ENCODE measurements at places on chromosomes 3 and 15. TPM values are rescaled to one million over a fixed set of nuclear protein-coding genes. Genes with fewer than 3 reads are reported as not detected.

- no peak for DNase-seq
Observed at GRCh38 chr3:121793078-121793477, 41.8 kb downstream of the IQCB1 start.

USP19 gene
- 88.6 TPM for total RNA-seq

DNA sequence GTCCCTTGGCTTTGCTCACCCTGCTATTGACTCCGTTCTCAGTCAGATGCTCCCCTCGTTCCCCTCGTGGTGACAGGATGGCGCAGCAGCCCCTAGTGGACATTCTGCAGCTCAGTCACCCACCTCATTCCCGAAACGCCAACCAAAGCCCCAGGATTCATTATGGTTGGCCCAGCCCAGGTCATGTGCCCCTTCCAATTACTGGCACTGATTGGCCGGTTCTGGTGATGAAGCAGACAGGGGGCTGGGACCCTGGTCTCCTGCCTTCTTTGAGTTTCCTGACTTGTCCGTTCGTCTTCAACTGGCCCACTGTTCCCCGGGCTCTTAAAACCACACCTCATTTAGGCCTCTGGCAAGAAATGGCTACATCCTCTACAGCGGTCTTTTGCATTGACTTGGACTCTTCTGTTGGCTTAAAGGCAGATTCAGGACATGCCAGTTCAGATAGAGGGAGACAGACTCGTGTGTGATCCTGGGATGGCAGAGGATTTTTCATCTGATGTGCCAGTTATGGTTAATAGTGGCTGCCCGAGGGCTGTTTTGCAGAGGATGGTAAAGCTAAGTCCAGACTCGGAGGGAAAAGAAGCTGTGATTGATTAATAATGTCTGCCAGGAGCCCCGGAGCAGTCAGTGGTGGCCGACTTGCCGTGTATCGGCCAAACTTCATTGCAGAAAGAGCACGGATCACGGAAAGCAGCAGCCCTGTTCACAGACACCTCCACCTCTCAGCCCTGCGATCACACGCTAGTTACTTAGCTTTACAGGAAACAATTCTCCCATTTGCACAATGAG lies 37.8 kb downstream of the LSM3 start:
- peak; percentile 58 for DNase-seq

CACNA2D3 gene
- not detected for total RNA-seq

GASK1A gene
- not detected for total RNA-seq

GRCh38 chr3:42101048-42101447 lies 9.9 kb downstream of the TRAK1 start:
- DNase-seq: no peak

PRR20G gene
- total RNA-seq: not detected

DPPA2 gene
- not detected for total RNA-seq

KBTBD8 gene
- 12.1 TPM for total RNA-seq

GOLGA6A gene
- total RNA-seq: not detected

GRCh38 chr15:23497710-23498111 lies 50.7 kb upstream of the GOLGA6L2 start:
- no peak for DNase-seq

DNA sequence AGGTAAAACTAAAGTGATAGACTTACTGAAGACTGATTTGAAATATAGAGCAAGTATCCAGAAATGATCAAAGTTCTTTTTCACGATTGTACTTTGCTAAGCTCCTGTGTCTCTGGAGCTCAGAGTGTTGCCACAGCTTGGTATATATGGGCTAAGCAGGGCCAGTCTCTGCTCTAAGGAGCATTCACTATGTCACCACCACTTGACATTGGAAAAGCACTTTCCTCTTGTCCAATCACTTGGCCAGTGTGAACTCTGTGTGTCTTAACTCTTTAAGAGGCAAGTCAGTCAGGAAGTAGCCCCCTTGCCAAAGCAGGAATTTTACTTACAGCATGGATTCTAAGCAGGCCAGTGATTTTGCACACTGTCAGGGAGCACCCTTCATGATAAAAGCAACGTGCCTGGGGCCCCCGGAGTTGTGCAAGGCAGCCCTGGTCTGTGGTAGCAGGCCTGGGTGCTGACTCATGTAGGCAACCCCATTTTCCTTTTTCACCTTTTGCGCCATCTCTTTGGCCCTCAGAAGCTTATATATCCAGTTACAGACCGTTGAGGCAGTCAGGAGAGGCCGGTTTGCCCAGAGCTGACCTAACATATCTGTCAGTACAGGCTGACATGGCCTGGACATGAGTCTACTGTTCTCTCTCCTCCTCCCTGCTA lies 73.0 kb downstream of the HCN4 start:
- DNase-seq: no peak

DNA sequence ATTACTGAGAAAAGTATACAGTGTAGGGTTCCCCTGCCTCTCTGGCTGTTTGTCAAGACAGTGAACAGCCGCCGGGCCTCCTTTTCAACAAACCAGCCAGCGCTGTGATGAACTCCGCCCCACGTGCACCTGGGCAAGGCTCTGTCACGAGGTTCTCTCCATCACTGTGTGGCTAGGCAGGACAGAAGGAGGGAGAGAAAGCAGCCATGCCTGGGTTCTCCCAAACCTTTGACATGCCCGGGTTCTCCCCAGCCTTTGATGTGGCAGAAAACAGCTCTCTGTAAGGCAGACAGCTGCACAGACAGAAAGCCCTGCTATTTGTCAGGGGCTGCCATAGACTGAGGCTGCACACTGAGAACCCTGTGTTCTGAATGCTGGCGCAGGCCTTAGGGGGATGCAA lies 101.4 kb upstream of the TRPM1 start:
- DNase-seq: no peak

IL17RB gene
- not detected for total RNA-seq

ACKR4 gene
- 0.17 TPM for total RNA-seq

GXYLT2 gene
- total RNA-seq: not detected

DNA sequence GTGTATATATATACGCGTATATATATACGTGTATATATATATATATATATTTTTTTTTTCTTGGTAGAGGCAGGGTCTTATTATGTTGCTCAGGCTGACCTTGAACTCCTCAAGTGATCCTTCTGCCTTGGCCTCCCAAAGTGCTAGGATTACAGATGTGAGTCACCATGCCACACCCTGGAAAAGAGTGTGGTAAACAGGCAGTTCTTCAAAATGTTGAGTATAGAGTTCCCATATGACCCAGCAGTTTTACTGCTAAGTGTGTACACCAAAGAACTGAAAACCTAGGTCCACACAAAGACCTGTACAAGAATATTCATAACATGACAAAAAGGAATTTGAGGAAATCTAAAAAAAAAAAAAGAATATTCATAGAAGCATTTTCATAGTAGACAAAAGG lies 71.8 kb upstream of the GCNT3 start:
- no peak for DNase-seq

C2CD4A gene
- 0.08 TPM for total RNA-seq

NEK10 gene
- total RNA-seq: 0.22 TPM

ECE2 gene
- not detected for total RNA-seq

DNA sequence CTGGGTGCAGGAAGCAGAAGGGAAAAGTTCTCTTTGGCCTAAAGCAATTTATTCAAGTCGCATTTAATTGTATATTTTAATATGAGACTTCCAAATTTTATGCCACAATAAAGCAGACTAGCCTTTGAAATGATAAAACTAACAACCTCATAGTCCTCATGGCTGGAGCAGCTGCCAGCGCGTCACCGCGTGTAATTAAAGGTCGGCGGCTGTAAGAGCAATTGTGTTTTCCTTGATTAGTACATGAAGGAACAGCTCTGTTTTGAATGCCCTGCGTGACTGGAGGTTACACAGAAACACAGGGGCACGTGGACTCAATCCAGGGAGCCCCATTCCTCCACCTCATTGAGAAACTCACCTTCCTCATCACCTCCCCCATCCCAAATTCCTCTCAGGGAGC lies 10.1 kb upstream of the LRRC15 start:
- no peak for DNase-seq

DNA sequence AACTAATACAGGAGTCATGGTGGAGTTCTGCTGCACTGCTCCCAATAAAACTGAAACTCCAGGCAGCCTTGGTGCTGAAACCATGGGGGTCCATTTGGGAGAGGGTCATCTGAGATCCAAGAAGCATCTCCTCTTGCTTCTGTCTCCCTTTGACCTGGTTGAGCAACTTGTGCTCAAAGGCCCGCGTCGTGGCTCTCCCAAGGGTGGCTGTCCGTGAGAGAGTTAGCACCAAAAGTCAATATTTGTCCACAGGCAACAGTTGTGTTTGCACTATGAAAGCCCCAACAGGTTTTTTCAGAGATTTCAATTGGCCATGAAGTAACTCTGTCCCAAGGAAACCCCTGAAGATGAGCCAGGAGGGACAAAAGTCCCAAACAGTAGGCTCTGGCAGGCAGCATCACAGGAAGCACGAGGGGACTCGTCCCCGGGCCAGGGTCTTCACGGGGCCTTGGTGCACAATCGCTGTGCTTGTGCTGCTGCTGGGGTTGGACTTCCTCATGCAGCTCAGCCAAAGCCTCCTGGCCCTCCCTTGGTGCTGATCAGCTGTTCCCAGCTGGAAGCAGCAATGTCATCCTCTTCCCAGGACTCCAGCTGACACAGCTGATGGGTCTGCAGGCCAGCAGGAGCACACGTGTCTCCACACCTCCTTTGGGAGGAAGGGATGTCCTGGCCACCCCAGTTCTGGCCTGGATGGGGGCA lies 39.4 kb upstream of the WNT5A start:
- DNase-seq: no peak

DNA sequence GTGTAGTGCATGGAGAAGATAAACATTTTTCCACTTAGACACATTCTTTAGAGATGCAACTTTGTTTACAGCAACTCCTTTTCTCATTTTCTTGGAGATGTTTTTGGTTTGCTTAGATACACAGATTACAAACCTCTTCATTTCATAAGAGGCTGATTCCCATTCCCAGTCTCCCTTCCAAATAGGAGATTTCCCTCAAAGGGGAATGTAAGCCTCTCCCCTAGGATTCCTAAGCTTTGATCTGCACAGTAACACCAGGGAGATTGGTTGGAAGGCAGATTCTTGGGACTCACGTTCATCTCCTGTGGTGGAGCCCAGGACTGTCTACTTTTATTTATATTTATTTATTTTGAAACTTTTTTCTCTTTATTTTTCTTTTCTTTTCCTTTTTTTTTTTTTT lies 63.2 kb downstream of the MCTP2 start:
- DNase-seq: no peak

- DNase-seq: no peak
Observed at GRCh38 chr3:140655678-140656077, 22.2 kb upstream of the TRIM42 start.

DNA sequence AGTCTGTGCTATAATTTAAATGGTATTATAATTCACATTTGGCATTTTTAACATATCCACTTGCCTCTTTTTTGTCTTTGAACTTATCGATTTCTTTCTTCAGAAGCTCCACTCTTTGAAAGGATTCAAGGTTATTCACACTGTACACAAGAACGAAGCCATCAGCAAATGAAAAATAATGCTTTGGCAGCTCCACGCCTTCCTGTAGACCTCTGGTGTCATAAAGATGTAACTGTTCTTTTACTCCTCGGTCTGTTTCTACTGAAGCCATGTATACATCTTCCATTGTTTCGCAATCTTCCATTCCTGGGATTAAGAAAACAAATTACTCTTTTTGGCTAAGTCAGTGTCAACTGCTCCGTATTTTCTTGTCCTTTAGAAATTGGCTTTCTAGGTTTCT lies 16.0 kb downstream of the NKIRAS1 start:
- no peak for DNase-seq

- DNase-seq: no peak
Observed at GRCh38 chr15:81103857-81104256, 30.2 kb upstream of the CFAP161 start.

GLDN gene
- not detected for total RNA-seq

SSUH2 gene
- total RNA-seq: not detected

DNA sequence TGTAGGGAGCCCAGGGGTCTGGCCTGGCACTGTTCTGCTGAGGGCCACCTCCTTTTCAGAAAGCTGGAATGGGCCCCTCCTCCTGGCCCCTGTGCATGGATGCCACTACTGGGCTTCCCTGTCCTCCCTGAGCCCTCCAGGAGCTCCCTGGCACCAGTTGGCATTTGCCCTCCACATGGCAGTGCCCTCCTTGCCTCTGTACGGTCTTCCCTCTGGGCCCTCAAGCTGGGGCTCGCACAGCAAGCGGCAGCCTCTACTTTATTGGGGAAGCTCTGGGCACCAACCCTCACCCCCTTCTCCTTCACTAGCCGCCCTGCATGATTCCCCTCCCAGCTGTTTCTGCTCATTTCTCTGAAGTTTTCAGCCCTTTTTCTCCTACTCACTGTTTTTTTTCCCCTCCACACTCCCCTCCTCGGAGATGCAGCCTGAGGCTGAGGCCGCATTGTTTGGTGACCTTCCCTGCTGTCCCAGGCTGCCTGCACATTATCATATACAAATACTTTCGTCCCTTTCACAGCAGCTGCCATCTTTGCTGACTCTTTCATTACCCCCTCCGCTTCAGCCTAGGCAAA lies 127.3 kb downstream of the EEFSEC start:
- DNase-seq: no peak

AMT gene
- total RNA-seq: 8.4 TPM

EIF4A2 gene
- 934 TPM for total RNA-seq

CDCP1 gene
- total RNA-seq: not detected

DNA sequence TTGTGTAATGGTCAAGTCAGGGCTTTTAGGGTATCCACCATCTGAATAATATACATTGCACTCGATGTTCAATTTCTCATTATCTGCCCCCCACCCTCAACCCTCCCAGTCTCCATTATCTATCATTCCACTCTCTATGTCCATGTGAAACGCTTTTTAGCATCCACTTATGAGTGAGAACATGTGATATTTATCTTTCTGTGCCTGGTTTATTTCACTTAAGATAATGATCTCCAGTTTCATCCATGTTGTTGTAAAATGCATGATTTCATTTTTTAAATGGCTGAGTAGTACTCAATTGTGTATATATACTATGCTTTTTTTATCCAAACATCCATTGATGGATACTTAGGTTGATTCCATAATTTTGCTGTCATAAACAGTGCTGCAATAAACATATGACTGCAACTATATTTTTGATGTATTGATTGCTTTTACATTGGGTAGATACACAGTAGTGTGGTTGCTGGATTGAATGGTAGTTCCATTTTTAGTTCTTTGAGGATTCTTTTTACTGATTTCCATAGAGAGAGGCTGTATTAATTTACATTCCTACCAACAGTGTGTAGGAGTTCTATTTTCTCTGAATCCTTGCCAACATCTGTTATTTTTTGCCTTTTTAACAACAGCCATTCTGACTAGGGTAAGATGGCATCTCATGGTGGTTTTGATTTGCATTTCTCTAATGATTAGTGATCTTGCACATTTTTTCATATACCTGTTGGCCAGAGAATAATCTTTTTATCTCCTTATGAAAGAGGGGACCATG lies 332.9 kb upstream of the TGFBR2 start:
- no peak for DNase-seq

Measured in CD8-positive, alpha-beta T cell (primary cell).